ENCODE measurements at places on chromosomes 12 and 14.

GRCh38 chr12:24742378-24742777 is 206.5 kb downstream of the BCAT1 start:
- no peak for DNase-seq

- no peak for DNase-seq
These were observed 19.0 kb downstream of the OTUB2 start for GRCh38 chr14:94045101-94045500.

DNA sequence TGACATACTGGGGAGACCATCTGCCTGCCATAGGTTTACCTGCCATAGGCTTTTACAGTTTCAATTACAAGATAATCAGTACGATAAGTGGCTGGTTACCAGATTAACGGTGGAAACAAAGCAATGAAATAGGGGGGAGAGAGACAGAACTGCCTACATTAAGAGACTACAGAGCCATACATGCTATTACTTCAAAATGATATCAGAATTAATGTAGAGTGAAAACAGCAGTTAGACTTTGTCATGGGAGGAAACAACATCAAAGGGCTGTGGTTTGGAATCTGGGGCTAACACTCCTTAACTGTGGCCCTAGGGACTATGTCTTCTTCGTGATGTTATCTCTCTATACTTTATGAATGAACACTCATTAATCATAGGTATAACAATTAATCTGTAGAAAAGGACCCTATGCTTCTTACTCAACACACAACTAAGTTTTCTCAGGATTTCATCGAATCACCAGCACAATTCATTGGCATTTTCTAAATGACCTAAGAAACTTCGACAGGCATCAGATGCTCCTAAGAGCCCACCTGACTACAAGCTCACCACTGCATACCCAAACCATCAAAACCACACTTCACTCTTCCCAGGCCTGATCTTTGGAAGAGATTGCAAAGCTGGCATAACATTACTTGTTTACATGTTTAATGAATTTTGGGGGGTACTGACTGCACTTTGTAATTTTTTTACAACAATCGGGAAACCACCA is 475.6 kb upstream of the SOX5 start:
- DNase-seq = no peak

GRCh38 chr14:62674563-62675237 is 370.6 kb downstream of the KCNH5 start:
- no peak for DNase-seq

GRCh38 chr14:103495854-103496253 is 26.8 kb downstream of the CKB start:
- no peak for DNase-seq

- no peak for DNase-seq
These were observed 52.7 kb downstream of the SMOC1 start for GRCh38 chr14:69931960-69932359.

DNA sequence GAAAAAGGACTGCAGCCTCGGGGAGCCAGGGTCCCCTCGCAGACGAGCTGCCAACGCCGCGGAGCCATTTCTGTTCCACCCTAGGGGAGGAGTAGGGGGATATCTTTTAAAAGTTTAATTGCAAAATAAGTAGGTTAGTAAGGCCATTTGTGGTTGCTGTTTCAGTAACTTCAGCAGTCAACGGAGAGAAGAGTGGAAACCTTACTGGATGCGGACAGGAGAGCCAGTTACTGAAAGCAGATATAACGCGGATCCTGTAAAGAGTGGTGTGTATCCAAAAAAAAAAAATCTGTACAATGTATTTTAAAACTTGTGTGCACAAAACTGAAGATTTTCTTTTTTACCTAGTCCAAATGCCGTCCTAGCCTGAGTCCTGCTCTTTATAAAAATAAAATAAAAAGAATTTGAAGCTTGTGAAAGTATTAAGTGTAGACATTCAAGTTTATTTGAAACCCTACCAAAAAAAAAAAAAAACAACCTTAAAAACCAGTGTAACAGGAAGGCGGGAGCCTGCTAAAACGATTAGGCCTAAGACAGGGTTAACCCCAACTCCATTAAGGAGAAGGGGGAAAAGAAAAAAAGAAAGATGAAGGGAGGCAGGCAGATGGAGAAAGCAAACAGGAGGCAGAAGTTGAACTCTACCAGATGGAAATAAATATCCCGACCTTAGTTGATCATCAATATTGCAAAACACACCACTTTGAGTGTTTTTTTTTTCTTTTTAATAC is 1.0 kb upstream of the BTG1 start:
- DNase-seq = no peak

DNA sequence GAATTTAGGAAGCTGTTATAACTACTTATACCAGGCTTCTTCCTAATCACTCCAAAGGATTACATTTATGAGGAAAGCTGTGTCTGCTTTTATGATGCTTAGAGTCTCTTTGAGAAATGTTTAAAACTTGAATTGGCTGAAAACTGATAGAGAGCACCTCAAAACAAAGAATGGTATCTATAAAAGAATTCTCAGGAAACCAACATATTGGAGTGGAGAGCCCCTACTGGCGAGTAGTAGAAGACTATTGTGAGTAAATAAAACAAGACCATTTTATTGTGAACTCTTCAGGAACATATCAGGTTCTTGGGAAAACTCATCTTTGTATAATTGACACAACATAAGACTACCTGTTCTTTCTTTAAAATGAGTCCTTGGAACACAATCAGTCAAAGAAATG is 578.6 kb downstream of the RERGL start:
- DNase-seq = no peak

DNA sequence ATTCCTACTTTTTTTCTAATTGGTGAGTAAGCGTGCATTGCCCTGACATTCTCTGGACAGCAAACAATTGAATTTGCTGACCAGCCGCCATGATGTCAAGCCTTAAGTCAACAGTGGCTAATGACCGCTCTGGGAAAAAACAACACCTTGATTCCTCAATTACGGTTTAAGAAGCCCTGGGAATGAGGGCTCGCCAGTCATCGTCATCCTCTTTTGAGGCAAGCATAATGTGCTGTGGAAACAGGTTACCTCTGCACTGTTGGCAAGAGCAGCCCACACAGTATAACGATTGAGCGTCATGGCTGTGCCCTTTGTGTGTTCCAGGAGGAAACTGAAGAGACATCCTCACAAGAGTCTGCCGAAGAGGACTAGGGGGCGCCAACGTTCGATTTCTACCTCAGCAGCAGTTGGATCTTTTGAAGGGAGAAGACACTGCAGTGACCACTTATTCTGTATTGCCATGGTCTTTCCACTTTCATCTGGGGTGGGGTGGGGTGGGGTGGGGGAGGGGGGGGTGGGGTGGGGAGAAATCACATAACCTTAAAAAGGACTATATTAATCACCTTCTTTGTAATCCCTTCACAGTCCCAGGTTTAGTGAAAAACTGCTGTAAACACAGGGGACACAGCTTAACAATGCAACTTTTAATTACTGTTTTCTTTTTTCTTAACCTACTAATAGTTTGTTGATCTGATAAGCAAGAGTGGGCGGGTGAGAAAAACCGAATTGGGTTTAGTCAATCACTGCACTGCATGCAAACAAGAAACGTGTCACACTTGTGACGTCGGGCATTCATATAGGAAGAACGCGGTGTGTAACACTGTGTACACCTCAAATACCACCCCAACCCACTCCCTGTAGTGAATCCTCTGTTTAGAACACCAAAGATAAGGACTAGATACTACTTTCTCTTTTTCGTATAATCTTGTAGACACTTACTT is 138.9 kb downstream of the HMGA2 start:
- no peak for DNase-seq

- DNase-seq = no peak
These were observed 56.4 kb upstream of the ATP2A2 start for GRCh38 chr12:110224379-110225304.

GRCh38 chr14:103443111-103443510 is 57.9 kb downstream of the MARK3 start:
- no peak for DNase-seq

- DNase-seq = no peak
These were observed 176.1 kb downstream of the PDZRN4 start for GRCh38 chr12:41364211-41364610.

GRCh38 chr14:30988509-30988908 is 36.9 kb upstream of the AP4S1 start:
- no peak for DNase-seq

DNA sequence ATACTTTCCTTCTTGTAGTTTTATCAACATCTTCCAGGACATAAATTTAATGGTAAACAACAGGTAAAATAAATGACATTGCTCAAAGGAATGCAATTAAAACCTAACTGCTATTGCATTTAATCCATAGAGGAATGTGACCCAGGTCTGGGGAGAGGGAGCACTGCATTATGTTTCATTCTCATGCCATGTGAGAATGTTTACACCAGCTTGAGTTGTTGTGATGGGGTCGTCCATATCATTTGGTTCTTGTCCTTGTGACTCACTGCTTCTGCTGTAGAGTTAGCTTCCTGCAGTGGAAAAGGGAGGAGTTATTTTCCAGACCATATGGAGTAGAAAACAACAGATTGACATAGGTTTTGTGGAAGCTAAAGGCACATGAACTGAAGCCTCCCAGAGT is 129.3 kb upstream of the PMCH start:
- DNase-seq = no peak

- no peak for DNase-seq
These were observed 75.6 kb upstream of the DACT1 start for GRCh38 chr14:58562141-58562540.

DNA sequence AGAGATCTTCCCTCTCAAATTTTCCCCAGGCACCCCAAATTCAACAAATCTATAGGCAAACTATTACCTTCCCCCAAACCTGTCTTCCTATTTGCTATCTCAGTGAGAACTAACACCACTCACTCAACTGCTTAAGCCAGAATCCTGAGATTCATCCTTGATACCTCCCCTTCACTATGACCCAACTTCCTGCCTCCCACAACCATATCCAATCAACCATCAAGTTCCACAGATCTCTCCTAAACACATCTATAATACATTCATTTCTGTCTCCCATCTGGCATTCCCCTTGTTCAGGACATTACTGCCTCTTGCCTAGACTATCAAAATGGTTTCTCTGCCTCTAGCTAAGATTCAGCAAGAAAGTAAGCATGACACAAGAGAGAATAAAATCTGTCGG is 21.3 kb downstream of the YAF2 start:
- no peak for DNase-seq

- DNase-seq = no peak
These were observed 305.4 kb downstream of the BCL11B start for GRCh38 chr14:98966475-98967162.

- no peak for DNase-seq
These were observed 177.2 kb downstream of the FOXA1 start for GRCh38 chr14:37417833-37418232.

DNA sequence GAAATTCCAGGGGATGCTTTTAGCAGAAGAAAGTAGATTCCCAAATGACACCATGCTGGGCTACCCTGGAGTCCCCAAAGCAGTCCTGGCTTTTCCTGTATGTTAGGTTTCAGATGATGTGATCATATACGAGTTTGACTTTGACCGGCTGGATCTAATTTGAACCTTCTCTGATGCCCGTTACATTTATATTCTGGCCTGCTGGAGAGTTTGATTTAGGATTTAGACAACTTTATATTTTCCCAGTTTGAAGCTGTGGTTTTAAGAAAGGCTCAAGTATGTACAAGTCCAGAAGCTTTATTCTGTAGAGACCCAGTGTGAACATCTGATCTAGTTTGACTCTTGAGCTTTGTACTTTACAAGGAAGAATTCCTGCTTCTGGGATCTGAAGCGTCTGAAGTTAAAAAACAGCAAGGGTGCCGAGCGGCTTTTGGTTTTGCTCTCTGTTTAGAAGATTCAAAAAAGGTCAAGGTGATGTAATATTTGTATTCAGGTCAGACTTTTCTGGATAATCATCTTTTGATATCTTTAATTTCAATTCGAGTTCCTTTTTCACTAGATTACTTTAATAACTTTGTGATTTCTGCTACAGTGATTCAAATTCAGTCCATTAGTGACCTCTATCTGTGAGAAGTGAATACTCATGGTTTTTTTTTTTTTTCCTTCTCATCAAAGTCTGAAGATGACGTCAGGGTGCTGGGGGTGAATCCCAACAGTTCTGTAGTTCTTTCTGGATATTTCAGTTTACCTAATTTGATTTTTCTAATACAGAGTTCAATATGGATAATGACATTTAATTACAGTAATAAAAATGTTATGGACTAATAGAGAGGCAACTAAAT is 6.3 kb downstream of the FLRT2 start:
- DNase-seq = no peak

GRCh38 chr14:51386983-51387735 is 147.1 kb downstream of the TMX1 start:
- DNase-seq = no peak

- DNase-seq = no peak
These were observed 9.0 kb downstream of the ARHGDIB start for GRCh38 chr12:14952299-14952921.

GRCh38 chr12:573232-573631 is 90.0 kb downstream of the NINJ2 start:
- DNase-seq = no peak

DNA sequence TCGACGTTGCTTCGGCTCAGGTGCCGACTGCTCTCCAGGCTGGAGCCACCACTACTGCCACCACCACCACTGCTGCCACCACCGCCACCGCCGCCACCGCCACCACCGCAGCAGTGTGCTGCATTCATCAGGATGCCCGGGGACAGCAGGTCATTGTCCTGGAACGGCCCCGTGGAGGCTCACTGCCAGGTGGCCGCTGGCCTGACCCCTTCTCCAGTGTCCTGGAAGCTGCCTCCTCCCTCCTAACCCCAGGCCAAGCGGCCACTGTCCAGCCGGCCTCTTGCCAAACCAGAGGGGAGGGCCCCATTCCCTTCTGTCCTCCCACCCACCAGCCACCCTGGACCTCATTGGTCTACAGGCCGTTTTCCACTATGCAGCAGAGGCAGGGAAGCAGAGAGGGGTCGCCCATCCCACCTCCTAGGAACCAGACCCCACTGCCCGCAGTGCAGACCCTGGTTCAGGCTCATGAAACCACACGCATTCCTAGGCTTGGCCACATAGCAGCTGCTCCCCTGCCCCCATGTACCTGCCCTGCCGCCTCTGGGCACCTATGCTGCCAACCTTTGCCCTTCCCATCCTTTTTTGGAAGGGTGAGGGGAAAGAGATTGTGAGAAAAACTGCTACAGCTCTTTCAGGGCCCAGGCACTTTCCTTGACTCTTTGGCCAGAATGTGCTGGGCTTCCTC is 15.2 kb downstream of the ARL6IP4 start:
- no peak for DNase-seq

DNA sequence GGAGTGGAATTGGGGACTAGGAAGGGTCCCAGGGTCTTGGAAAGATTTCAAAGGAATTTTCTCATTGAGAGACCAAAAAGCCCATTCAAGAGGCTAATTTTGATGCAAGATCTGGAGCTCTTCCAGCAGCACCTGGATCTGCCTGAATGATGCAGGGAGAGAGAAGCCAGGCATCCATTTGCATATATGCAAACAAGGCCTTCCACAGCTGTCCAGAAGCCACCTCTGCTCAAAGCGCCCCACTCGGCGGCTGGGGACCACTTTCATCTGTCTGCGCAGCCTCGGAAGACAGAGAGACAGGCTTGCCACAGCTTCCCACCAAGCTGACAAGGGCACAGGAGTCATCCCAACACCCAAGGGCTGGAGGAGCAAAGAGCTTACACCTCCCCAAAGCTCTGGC is 295.6 kb downstream of the DPF3 start:
- DNase-seq = no peak

GRCh38 chr12:122665759-122666158 is 37.4 kb downstream of the HCAR2 start:
- DNase-seq = no peak

Data from activated CD4-positive, alpha-beta T cell treated with anti-CD3 and anti-CD28 coated beads for 4 hours (primary cell).